ENCODE measurements at places on chromosomes 12 and 14. TPM values are rescaled to one million over a fixed set of nuclear protein-coding genes. Genes with fewer than 3 reads are reported as not detected.

C12orf54 gene
- not detected for total RNA-seq

VRTN gene
- total RNA-seq = not detected

RIN3 gene
- 5.6 TPM for total RNA-seq

TMEM253 gene
- not detected for total RNA-seq

HOXC9 gene
- total RNA-seq = not detected

CTSG gene
- total RNA-seq = not detected

SAMD15 gene
- 2.2 TPM for total RNA-seq

SLC6A15 gene
- total RNA-seq = 78.4 TPM

FCF1 gene
- total RNA-seq = 33.2 TPM

TECPR2 gene
- total RNA-seq = 25.0 TPM

SDS gene
- not detected for total RNA-seq

SLC6A13 gene
- not detected for total RNA-seq

KRT82 gene
- total RNA-seq = not detected

SOAT2 gene
- not detected for total RNA-seq

All from uterine smooth muscle cell (primary cell).